ENCODE measurements at places on chromosomes 7 and 10.
A peak's percentile ranks its signal among the peaks of the same experiment; 100 is the strongest.

DNA sequence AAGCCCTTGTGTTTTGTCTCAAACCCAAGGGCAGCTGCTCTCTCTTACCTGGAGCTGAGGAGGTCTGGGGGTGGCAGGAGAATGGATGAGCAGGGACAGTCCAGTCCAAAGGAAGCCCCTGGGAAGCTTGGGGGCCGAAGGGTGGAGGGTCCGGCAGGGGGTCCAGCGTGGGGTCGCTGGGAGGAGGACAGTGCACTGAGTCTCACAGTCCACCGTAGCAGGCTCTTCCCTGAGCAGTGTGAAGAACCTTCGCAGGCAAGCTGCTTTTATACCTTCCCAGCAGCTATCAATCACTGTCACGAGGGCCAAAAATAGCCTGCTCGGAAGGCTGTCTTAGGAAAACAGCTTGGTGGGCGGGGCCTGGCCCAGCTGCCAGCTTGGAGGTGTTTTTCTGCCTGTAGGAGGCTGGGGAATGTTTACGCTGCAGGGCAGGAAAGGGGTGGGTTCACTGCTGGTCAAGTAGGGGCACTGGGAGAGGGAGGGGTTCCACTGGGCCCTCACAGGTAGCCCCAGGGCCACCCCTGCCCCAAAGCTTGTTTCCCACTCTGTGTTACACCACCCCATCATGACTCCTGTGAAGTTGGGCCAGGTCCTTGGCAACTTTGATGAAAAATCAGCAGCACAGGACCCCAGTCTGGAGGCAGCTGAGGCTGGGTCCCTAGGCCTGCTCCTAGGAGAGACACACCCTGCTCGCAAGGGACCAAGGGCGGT, at the start of gene DEPP1:
DEPP1 (minus strand) TSS at position 240 of the 711 bp plus-strand sequence. CDS start 779 bp downstream, outside the sequence.
- DNase-seq: peak; percentile 87

DNA sequence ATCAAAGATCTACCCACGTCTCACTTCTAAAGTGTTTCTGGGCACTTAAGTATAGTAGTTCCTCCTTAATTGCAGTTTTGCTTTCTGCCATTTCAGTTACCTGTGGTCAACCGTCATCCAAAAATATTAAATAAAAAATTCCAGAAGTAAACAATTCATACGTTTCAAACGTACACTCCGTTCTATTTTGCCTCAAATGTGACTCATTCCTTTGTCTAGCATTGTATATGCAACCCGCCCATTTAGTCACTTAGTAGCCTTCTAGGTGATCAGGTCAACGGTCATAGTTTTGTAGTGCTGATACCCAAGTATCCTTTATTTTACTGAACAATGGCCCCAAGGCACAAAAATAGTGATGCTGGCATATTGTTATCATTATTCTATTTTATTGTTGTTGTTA, 33.8 kb downstream of the HGF start:
- no peak for DNase-seq

- no peak for DNase-seq
Measured at GRCh38 chr7:83930262-83930661, 264.3 kb downstream of the SEMA3A start.

- DNase-seq: no peak
Measured at GRCh38 chr7:139065323-139065722, 29.5 kb upstream of the ZC3HAV1L start.

GRCh38 chr10:25547382-25547781, 372.6 kb downstream of the GPR158 start:
- no peak for DNase-seq

GRCh38 chr10:97866524-97867219, 17.0 kb downstream of the GOLGA7B start:
- no peak for DNase-seq

GRCh38 chr7:15925608-15926007, 239.1 kb upstream of the MEOX2 start:
- no peak for DNase-seq

DNA sequence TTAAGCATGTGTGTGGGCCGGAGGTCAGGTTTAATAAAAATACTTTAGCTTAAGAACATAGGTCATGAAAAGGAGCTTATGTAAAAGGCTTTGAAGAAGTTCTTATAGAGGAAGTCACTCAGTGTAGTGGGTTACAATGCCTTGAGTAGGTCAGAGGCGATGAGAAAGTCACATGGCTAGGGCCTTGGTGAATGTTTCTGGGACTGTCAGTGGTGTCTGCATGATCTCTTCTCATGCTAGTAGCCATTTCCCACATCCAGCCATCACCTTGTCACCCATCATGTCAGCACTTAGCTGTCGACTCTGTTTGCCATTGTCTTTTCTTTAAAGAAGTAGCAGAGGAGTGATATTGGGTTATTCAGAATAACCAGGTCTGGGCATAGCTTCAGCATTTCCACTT, 236.6 kb downstream of the CDK14 start:
- no peak for DNase-seq

DNA sequence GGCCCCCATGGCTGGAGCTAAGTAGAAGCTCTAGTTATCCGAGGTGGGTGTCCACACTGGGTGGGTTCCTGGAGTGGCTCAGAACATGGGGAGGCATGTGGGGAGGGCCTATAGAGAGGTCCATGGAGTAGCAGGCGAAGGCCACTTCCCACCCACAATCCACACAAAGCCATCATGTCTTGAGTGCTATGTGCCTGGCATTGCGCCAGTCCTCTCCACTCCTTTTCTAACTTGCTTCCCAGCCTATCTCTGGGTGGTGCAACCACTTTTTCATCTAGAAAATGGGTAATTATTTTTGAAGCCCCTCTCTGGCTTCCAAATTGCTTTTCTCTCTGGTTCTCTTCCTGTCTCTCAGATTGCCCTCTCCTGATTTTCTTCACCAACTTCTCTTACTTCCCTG, 263.6 kb downstream of the PHTF2 start:
- no peak for DNase-seq

- DNase-seq: no peak
Measured at GRCh38 chr10:7789390-7789789, 1.4 kb downstream of the ATP5F1C start.

DNA sequence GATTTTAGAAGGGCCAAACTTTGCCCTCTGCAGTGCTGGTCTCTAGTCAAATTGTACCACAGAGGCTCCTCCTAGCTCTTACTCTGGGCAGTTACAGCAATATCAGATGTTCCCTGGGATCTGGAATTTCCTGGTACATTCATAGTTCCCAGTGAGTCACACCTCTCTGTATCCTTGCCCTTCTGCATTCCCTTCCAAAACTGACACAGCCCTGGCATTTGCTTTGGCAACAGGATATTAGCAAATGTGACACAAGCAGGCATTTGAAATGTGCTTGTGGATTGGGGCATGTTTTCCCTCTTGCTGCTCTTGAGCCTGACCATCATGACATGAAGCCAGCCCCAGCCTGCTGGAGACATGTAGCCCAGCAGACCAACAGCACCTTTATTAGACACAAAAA, 284.7 kb upstream of the AKR1E2 start:
- DNase-seq: peak; percentile 76

DNA sequence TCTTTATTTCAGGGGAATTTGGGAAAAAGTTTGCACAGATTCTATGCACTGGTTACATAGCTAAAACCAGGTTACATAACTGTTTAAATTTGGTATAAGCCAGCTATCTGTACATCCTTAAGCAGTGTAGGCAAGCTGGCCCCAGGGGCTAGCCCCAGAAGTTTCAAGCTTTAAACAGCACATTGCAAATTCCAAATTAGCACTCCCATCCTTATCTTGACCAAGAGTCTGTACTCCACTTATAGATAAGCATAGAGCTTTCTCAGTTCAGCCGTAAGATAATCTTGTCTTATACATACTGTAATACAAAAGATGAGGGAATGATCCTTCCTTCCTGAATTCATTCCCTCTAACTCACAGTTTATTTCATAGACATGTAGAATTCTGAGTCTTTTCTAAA, 109.3 kb downstream of the SPAG6 start:
- DNase-seq: no peak

GRCh38 chr7:27172315-27172774, 1.8 kb downstream of the HOXA10 start:
- DNase-seq: no peak

- DNase-seq: no peak
Measured at GRCh38 chr10:54194806-54195205, 606.2 kb downstream of the PCDH15 start.

- DNase-seq: no peak
Measured at GRCh38 chr7:5754981-5755599, 26.4 kb downstream of the RNF216 start.

GRCh38 chr10:30488316-30488715, 54.3 kb downstream of the MAP3K8 start:
- DNase-seq: no peak

DNA sequence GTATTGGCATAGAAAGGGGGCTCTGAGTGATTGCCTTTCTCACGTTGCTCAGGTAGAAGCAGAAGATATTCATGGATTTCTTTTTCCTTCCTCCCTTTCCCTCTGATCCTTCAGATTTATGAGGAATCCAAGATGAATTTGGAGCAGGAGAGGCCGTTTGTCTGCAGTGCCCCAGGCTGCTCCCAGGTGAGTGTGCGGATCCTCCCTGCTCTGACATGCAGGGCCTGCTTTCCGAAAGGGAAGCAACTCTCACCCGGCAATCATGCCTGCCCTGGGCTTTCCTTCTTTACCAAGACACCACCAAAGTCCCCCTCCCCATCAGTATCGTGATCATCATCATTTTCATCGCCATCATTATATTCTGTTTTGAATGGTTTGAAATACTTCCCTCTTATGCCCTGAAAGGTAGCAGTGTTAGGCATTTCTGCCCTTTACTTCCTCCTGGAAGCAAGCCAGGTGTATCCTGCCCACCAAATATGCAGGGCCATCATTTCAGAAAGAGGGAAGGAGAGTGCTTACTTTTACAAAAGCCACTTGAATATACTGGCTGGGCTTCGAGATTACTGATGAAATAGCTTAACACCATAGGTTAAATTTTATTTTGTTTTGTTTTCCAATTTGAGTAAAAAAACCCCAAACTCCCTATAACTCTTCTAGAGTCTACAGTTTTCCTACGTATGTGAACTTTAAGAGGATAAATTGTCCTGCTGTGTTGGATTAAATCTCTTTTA, 75.9 kb downstream of the CREB5 start:
- no peak for DNase-seq

DNA sequence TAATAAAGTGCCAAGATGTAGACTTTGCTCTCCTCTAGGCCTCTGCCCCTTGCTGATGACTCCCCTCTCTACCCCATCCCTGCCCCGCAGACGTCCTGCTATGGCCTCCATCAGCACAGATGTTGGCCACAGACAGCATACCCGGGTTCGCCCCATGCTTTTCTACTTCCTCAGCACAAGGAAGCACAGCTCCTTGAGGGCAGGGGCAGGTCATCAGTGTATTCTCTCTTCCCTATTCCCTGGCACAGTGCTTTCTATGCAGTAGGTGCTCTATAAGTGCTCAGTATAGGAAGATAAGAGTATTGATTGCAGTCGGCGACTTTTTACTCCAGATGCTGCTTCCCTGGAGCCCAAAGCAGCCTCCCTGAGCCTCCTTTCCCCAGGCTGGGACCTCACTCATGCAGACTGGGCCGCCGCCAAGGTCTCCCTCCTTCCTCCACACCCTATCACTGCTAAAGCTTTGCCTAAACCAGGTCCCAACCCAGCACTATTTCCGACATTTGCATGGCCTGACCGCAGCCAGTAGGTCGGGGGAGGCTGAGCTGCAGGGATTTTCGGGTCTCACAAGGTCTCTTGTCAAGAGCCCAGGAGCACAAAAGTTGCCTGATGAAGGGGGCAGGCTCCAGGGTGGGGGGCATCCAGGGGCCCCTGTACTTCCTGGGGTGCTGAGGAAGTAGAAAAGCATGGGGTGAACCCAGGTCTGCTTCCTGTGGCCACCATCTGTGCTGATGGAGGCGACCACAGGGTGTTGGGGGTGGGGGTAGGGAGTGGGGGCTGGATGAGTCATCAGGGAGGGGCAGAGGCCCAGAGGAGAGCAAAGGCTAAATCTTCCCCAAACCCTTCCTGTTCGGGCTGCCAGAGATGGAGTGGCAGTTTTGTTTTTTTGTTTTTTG, 8.0 kb downstream of the CALHM3 start:
- DNase-seq: no peak

DNA sequence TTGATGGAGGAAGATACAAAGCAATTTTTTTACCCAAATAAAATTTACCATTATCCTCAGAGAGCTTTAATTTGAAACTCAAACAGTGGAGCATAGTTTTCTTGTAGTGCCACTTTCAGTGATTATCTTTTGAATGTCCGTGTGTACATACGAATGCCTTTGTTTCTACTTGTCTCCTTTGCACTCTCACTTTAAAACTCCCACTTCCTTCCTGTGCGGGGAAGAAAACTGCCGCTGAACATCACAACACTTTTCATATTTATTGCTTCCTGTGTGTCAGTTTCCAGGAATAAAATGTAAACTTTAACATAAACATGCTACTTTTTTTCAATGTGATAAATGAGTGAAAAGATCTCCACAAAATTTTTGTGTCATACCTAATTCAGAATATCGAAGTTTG, 102.4 kb downstream of the SEMA3A start:
- DNase-seq: no peak

DNA sequence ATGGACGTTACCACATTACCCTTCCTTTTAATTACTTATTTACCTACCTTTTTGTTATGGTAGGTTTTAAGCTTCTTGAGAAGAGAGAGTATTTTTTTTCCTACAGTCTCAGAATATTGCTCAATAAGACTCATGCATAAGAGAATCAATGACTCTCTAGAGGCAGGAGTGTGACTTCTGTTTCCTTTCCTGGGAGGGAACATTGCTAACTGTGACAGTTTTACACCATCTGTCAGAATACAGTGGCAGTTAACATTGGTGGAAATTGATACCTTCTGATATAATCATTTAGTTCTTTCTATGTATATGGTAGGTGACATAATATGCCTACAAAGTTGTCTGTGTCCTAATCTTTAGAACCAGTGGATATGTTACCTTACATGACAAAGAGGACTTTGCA, 348.7 kb upstream of the POT1 start:
- no peak for DNase-seq

GRCh38 chr10:106076496-106076895, 1088.0 kb downstream of the SORCS1 start:
- DNase-seq: no peak

- no peak for DNase-seq
Measured at GRCh38 chr10:51109801-51110533, 35.7 kb downstream of the PRKG1 start.

GRCh38 chr10:117652228-117653169, 110.0 kb downstream of the EMX2 start:
- DNase-seq: no peak

GRCh38 chr7:117132321-117133120, 179.2 kb downstream of the ST7 start:
- DNase-seq: no peak
